Pancreas (tissue), 10 donors: ENCODE measurements at places on chromosomes 7 and 10.

DNA sequence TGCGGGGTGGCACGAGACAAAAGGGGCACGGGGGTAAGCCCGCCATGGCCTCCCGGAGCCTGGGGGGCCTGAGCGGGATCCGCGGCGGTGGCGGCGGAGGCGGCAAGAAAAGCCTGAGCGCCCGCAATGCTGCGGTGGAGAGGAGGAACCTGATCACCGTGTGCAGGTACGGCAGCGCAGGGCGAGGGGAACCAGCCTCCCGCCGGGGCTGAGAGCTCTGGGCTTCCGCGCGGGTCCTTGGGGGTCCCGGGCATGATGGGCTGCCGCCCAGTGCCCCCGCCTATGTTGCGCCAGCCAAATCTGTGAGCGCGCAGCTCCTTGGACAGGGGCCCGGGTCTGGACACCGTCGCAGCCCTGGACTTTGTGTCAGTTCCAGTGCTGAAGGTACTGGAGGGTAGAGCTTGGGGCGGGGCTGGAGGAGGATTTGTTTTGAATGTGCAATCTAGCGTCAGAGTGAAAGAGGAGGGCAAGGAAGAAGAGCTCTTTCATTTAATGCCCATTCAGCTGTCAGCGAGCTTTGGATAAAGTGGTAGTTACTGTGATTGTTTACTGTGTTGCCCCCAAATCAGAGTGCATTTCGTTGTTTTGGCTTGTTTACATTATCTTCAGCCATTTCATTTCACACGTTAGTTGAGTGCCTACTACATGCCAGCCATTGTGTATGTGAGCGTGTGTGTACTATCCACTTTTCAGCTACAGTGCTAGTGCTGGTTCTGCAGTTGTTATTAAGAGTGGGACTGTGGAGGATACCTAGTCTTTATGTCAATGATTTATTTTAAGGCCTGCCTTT lies 777 bp downstream of the RUNDC3B start:
- H3K36me3 ChIP-seq = no peaks in the 10 kb centered on the region
- DNase-seq = peak; percentile 70
- H3K27ac ChIP-seq = no peak overlapping the region
- H3K4me3 ChIP-seq = peak overlapping the region; percentile 44
- H3K27me3 ChIP-seq = no peaks in the 10 kb centered on the region

DNA sequence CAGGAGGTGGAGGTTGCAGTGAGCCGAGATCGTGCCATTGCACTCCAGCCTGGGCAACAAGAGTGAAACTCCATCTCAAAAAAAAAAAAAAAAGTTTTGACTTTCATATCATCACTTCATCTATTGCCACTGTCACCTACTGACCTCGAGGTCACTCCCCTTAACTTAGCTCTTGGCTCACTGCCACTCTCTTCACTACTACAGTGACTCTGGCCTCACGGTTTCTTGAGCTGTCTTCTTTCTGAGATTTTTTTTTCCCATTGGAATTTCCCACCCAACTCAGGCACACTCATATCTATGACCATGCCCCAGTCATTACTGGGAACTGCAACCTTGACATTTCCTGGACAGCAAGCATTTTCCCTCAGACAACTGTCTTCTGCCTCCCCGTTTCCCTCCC lies 42.6 kb upstream of the C7orf33 start:
- H3K27ac ChIP-seq = no peak overlapping the region
- no peak for DNase-seq
- no peaks in the 10 kb centered on the region for H3K4me1 ChIP-seq
- H3K4me3 ChIP-seq = no peak overlapping the region

- DNase-seq = peak; percentile 4
- no peaks in the 10 kb centered on the region for H3K36me3 ChIP-seq
- H3K27ac ChIP-seq = no peak overlapping the region
- H3K4me1 ChIP-seq = no peaks in the 10 kb centered on the region
Observed at GRCh38 chr10:44938956-44939355, 20.6 kb upstream of the RASSF4 start.

DNA sequence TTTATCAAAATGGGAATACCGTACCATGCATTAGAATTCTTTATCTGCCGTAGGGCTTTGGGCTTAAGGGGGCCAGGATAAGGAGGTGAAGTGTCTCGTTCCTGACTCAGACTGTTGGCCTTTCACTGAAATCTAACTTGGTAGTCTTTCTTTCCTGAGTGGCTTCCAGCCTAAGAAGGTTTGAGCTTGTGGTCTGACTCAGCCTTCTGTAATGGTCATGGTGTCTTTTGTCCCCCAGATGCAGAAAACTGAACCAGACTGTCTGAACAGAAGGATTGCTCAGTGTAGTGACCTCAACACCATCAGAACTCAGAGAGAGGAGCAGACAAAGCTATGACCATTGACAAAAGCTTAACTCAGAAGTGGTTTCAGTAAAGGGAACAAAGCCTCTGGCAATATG lies 39.5 kb downstream of the WNT2 start:
- H3K27me3 ChIP-seq = no peaks in the 10 kb centered on the region
- no peak overlapping the region for H3K4me3 ChIP-seq
- no peak overlapping the region for H3K27ac ChIP-seq
- DNase-seq = no peak

GRCh38 chr7:121419201-121420148 lies 23.4 kb upstream of the FAM3C start:
- H3K27ac ChIP-seq = no peak overlapping the region
- H3K4me1 ChIP-seq = peaks cover 5% of the 10 kb centered on the region
- H3K27me3 ChIP-seq = no peaks in the 10 kb centered on the region
- H3K36me3 ChIP-seq = no peaks in the 10 kb centered on the region

- H3K27me3 ChIP-seq = no peaks in the 10 kb centered on the region
- no peaks in the 10 kb centered on the region for H3K36me3 ChIP-seq
- DNase-seq = no peak
- no peaks in the 10 kb centered on the region for H3K4me1 ChIP-seq
- no peak overlapping the region for H3K27ac ChIP-seq
Observed at GRCh38 chr10:115558252-115558651, 465.1 kb downstream of the ATRNL1 start.

DNA sequence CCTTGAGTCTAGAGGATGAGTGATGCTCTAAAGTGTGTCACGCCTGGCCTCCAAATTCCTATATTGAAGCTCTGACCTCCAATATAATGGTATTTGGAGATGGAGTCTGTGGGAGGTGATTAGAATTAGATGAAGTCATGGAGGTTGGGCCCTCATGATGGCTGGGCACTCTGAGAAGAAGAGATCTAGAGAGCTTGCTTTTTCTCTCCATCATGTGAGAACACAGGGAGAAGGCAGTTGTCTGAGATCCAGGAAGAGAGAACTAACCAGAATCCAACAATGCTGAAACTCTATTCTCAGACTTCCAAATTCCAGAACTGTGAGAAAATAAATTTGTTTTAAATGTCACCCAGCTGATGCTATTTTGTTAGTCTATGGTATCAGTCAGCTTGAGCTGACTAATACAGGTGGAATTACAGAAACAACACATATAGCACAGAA lies 15.1 kb downstream of the RNF216 start:
- peaks cover 4% of the 10 kb centered on the region for H3K4me1 ChIP-seq
- H3K27me3 ChIP-seq = no peaks in the 10 kb centered on the region
- H3K4me3 ChIP-seq = no peak overlapping the region
- H3K27ac ChIP-seq = no peak overlapping the region
- H3K36me3 ChIP-seq = no peaks in the 10 kb centered on the region
- DNase-seq = no peak

DNA sequence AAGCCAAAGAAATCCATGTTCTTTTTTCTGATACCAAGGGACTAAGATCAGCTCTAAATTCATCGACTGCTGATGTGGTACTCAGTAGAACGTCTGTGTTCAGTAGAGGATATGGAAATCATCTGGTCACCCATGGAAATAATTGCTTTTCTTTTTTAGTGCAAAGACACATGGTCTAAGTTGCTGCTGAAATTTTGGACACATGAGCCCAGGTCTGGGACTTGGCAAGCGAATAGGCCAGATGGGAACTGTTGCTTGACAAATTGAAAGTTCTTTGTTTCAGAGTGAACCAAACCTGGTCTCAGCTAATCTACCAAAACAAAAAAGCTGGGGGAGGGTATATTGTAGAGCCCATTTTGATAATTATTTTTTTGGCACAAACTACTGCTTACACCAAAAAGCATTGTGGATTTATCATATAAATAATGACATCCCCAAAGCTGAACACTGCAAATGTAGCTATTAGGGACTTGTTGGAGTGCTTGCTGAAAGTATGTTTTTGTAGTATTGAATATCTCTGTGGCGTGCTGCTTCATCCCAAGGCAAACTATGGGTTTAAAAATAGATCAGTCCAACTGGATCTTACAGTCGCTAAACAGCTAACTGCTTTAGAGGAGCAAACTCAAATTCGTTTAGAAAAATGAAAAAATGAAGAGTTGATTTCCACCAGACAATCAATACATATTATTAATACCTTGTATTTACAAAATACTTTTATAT lies 144.7 kb downstream of the TRIL start:
- H3K27ac ChIP-seq = no peak overlapping the region
- H3K27me3 ChIP-seq = no peaks in the 10 kb centered on the region
- DNase-seq = no peak
- no peaks in the 10 kb centered on the region for H3K36me3 ChIP-seq
- H3K4me1 ChIP-seq = no peaks in the 10 kb centered on the region

DNA sequence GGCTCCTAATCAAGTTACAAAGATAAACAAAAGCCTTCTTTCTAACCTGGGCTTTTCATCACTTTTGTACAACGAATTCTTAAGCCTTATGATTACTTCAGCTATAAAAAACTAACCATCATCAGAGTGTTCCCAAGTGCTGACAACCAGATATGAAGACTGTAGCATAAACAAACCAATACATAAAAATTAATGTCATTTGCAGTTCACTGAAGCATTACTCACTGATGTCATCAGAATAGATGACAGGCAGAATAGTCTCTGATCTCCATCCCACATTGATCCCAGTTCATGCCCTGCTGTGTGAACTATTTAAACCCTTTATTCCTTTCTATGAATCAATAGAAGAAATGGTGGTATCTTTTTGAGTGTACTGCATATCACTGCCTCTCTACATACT lies 84.4 kb downstream of the DNAJC1 start:
- no peaks in the 10 kb centered on the region for H3K27me3 ChIP-seq
- no peak for DNase-seq
- H3K4me3 ChIP-seq = no peak overlapping the region
- H3K27ac ChIP-seq = no peak overlapping the region
- no peaks in the 10 kb centered on the region for H3K36me3 ChIP-seq

DNA sequence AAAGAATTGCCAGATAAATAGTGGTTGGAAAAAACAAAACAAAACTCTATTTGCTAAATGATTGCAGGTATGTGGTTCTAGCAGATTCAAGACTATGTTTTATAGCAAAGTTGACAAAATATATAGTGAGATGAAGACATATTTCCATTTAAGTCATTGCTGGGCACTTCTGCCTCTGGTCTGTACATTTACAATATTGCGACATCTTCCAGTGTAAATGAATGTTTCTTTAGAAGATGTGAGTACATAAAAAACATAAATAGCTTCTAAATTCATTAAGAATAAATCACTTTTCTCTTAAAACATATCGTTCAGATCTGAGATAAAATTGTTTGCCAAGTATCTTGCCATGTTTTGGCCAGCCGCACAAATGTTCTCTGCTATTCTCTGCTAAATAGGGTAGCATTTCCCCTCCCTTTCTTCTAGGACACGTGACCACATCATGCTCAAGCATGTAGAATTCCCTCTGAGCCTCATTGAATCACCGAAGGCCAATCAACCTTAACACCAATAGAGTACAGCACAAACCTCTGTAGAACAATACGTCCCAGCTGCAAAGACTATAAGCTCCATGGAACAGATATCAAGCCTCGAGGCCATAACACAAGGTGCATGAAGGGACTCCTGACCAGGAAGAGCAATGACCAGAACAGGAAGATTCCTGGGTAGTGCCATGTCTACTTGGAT lies 1173.3 kb downstream of the GATA3 start:
- no peaks in the 10 kb centered on the region for H3K27me3 ChIP-seq
- H3K27ac ChIP-seq = no peak overlapping the region
- H3K4me1 ChIP-seq = no peaks in the 10 kb centered on the region
- H3K36me3 ChIP-seq = no peaks in the 10 kb centered on the region

DNA sequence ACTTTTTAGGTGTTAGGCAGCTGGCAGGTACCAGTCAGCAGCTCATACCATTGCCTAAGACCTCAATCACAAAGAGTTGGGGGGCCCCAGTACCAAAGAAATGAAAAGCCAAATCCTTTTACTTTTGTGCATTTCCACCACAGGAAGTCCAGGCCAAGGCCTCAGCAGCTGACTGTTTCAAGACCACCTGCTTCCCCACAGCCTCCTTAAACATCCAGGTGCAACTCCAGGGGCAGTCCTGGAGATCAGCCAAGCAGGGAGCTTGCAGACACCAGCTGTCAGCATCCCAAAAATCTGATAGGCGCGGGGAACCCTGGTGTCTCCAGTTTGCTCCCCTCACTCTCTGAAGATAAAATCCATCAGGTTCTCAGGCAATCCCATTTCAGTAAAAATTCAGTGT lies 91.5 kb upstream of the EFCAB10 start:
- DNase-seq = no peak
- peak overlapping the region; percentile 56 for H3K27ac ChIP-seq
- H3K27me3 ChIP-seq = no peaks in the 10 kb centered on the region
- no peak overlapping the region for H3K4me3 ChIP-seq
- H3K36me3 ChIP-seq = no peaks in the 10 kb centered on the region

DNA sequence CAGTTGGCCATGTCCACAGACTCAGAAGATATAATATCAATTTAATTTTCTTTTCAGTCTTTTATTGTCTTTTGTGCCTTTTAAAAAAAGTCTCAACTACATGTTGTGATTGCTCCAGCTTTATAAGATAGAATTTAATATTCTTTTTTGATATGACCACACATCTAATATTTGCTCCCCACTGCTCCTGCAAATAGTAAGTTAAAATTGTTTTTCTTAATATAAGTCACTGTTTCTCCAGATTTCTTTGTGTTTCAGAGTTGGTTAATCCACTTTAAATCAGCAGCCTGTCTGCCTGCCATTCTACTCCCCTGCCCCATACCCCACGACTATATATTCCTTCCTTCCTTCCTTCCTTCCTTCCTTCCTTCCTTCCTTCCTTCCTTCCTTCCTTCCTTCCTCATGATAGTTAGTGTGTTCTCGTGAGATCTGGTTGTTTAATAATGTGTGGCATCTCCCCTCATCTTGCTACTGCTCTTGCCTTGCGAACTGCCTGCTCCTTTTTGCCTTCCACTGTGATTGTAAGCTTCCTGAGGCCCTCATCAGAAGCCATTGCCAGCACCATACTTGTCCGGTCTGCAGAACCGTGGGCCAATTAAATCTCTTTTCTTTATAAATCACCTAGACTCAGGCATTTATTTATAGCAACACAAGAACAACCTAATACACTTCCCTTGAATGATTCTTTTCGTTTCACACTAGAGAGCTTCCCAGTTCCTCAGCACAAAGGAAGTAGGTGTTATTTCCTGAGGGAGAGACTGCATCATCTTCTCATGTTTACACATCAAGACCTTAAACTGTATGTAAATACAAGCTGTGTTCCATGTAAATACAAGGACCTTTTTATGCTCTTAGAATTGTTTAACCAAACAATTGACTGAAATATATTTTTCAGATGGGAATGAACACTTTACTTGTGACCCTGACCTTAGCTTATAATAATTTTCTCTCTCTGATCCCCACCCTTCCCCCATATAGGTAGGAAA lies 24.5 kb downstream of the TAS2R16 start:
- DNase-seq = no peak
- H3K27me3 ChIP-seq = no peaks in the 10 kb centered on the region
- H3K36me3 ChIP-seq = no peaks in the 10 kb centered on the region
- H3K4me3 ChIP-seq = no peak overlapping the region
